ENCODE measurements at places on chromosomes 3 and 15. TPM values are rescaled to one million over a fixed set of nuclear protein-coding genes. Genes with fewer than 3 reads are reported as not detected.
A peak's percentile ranks its signal among the peaks of the same experiment; 100 is the strongest.

GRCh38 chr3:123745184-123745855, 138.8 kb downstream of the MYLK start:
- peak; percentile 15 for DNase-seq

- DNase-seq, result no peak
Measured at GRCh38 chr15:57286446-57287122, 89.7 kb upstream of the CGNL1 start.

DNA sequence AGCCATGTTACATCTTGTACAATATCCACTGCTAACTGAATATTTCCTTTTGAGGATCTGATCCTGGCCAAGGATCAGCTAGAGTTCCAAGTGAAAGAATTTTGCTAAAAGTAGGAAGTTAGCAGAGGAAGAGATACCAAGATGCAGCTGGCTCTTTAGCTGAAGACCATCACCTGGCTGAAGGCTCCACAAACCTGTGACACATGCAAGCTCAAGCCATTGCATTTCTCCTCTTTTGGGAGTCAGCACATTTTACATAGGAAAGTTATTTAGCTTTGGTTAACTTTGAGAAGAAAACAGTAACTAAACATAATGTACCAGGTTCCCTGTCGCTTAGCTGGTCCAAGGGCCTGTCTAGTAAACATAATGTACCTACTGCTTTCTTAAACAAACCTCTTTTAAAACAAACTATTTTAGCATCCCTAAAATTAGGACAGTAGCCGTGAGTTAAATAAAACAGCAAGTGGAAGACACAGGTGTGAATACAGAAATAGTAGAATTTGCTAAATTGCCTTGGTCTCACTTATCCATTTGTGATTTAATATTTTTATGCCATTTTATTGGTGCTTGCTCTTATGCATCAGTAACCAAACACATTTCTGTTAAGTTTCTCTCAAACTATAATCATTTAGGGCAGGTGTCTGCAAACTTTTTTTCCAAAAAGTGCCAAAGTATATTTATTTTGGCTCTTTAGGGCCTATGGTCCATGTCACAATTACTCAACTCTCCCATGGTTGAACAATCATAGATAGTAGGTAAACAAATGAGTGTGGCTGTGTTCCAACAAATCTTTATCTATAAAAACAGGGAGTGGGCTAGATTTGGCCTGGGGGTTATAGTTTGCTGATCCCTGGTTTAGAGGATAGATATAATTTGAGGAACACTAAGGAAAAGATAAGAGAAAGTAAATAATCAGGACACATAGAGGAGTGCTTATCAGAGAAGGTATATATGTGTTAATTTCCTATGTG, 11.2 kb downstream of the GCSAM start:
- DNase-seq, result no peak

DNA sequence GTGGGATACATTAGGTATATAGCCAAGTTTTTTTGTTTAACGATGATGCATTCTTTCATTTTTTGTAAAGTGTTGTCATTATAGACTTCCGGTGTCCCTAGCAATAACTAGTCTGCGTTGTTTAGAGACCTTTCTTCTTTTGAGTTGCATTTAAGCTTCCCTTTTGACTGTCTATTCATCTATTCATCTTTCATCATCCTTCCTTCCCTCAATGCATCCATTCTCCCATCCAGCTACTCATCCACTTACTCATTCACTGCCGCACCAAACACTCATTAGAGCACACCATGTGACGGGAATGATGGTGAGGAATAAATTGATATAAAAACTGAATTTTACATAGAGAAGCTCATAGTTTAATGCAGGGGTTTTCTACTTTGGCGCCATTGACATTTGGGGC, 32.9 kb downstream of the OR4F15 start:
- no peak for DNase-seq

DNA sequence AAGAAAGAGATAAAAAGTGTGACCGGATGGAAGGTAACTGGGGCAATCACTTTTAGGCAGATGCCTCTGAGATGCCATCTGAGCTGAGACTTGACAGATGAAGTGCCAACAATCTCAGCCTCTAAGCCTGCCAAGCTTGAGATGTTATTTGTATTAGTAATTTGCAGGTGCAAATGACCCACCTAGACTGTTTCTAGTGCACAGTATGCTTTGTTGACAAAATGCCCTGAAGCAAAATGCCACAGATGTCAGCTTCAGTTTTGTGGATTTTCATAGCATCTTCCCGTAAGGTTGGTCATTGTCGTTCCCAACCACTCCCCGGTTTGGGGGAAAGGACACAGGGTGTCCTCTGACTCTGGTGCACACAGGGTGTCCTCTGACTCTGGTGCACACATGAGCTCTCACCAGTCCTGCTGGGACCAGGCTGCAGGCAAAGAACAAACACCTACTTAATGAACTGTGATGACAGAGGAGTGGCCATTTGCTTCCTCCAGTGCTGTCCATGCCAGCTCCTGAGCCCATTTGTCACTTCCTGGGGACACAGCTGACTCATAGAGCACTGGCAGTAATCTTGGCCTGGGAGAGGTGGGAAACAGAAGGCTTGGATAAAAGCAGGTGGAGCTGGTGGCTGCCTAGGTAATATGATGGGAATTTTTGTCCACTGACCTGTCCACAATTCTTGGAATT, 16.7 kb upstream of the PPP1R2 start:
- DNase-seq, result no peak

DNA sequence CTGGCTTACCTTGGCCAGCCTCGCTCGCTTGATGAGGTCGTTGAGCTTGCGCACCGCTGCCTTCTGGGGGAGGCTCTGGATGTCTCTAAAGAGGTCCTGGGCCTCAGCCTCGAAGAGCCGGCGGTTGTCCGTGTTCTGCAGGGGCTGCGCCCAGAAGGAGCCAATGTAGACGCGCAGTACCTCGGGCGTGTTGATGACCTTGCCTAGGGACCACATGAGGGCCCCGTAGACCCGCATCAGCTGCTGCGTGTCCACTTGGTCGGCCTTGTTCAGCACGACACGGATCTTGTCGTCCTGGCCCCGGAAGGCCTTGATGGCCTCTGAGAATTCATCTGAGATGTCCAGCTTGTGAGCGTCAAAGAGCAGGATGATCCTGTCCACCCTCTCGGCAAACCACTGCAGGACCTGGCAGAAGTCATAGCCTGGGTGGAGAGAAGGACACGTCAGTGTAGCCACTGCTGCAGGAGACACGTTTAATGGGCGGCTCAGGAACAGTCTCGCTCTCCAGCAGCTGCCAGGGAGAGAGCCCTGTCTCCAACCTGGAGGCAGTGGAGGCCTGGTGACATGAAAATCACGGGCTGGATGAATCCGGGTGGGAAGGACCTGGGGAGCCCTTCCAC, 25.5 kb upstream of the SPTBN5 start:
- no peak for DNase-seq

DNA sequence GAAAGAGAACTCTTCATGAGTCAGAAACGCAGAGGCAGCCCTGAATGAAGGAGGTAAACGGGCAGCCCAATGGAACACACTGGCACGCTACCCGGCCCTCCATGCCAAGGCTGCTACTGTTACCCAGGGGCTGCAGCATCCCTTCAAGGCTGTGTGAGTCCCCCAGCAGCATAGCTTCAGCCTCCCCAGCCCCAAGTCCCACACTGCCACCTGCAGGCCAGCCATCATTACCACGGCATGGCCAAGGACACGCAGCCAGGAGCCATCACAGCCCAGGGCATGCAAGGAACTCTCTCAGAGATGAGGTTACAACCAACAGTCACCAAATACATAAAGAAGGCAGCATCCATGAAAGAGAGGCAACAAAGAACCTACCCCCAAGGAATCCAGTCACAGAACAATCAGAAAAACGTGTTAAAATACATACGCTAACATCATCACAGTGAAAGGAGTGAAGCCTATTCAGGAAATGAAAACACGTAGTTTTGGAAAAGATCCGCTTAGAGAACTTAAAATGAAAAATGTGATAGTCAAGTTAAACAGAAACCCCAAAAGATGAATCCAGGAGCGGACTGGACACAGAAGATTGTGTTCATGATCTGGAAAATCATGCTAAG, 22.4 kb downstream of the PLA2G4F start:
- DNase-seq, result no peak

- DNase-seq, result no peak
Measured at GRCh38 chr3:55964491-55964985, 477.4 kb upstream of the WNT5A start.

DNA sequence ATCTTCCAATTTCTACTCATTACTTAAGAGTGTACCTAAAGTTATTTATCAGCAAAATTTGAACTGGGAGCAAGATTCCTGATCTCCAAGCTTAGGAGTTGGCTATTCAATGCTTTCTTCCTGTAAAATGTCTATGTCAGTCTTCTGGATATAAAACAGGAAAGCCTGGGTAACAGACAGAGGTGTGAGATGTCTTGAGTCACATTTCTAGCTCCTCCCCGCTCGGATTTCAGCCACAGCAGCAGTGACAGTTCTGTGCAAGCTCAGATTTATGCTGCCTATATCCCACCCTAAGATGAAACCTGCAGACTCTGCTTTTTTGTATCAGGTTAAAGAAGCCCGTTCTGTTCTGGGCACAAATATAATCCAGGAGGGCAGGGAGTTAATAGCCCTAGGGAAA, 2.1 kb upstream of the ARMC8 start:
- DNase-seq, result peak; percentile 54

DNA sequence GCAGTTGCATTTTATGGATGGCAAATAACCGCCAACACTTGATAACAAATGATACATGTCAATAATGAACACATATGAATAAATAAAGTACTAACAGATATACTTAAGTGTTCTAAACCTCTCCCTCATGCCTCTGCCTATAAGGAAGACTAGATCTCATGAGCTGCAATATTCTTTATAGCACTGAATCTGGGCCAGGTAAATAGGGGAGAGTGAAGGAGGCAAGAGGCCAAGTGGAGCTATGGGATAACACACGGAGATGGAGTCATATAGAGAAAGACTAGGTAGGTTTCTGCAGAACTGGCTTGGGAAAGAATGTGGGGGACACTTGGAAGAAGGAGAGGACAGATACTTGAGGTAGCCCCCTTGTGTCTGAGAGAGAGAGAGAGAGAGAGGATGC, 354.2 kb upstream of the CFAP20DC start:
- DNase-seq, result no peak

DNA sequence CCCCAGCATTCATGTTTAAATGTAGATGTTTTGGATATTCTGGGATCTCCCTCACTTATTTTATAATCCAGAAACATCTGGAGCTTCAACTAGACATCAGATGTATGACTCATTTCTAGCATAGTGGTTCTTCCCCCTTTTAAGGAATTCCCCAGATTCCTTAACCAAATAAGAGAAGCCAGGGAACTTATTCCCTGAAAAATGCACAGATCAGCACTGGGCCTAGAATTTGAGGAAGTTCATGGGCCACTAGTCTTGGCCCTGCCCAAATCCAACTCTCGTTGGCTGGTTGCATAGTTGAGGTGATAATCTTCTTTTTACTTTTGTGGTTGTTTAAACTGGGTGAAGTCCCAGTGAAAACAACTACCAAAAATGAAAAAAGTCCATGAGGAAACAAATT, 20.4 kb downstream of the RARRES1 start:
- DNase-seq, result peak; percentile 65

DNA sequence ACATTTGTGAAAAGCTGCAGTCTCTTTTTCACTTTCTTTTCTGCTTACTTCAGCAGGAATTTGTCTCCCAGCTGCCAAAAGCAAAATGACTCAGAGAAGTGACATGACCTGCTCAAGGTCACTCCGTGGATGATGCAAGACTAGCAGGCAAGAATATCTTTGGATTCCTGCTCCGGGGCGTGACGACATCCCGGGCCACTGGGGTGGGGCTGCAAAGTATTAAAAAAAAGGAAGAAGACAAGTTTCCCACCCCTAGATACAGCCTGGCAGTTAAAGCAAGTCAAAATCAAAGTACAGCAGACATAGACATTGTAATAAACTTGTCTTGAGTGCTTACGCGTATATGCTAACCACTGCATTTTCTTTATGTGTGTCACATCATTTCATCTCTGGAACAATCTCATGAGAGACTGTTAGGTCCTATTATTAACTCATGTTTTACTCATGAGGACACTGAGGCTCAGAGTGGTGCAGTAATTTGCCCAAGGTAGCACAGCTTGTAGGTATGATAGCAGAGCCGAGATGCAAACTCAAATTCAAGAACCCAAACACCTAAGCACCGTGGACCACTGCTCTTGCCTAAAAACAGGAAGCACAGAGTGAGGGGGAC, 485.2 kb upstream of the PROK2 start:
- DNase-seq, result peak; percentile 69

DNA sequence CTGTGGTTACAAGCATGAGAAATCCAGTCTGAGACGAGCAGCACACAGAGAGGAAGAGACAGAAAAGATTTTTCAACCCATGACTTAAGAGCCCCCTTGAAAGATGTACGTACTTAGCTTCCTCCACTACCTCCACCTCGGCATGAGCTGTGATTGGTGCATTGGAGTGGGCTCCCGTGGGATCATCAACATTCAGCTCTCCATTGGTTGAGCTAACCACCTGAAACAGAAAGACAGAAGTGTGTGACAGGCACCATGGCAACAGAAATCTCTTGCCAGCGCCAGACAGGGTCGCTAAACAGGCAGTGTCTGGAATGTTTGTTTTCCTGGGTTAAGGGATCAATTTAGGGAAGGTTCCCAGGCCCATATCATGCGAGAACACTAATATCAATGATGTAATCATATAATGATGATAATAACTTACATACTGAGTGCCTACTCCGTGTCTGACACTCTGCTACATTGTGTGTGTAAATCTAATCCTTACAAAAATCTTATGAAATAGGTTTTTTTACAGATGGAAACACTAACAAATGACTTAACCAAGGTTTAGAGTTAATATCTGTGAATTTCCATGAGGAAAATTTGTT, 17.5 kb upstream of the PPIB start:
- DNase-seq, result no peak

DNA sequence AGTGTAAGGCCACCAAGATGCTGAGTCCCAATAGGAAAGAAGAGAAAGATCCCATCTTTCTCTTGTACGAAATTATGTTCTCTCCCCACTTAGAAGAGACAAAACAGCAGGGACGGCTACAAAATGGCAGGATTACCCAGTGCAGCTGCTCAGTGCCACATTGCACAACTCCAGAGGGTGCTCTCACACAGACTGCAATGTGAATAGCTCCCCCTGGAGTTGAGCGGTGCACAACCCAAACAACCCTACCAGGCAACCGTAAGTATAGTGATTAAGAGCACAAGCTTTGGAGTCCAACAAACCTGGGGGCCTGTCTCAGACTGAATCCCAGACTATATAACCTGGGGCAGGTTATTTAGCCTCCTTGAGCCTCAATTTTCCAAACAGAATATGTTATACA, 3.1 kb upstream of the BHLHE40 start:
- DNase-seq, result peak; percentile 82

TRIM42 gene
- total RNA-seq, result not detected

SOX2 gene
- 15.4 TPM for total RNA-seq

SAMD7 gene
- total RNA-seq, result not detected

RLBP1 gene
- not detected for total RNA-seq

NUP210 gene
- under 0.01 TPM for total RNA-seq

POU1F1 gene
- not detected for total RNA-seq

ITIH1 gene
- not detected for total RNA-seq

CMTM6 gene
- total RNA-seq, result 95.8 TPM

Data from bronchial epithelial cell (primary cell).